NCI-H1436 (cell line): ENCODE measurements at places on chromosomes 7 and 10.

- DNase-seq = no peak
Observed at GRCh38 chr7:33692956-33693355, 212.4 kb upstream of the BMPER start.

- no peak for DNase-seq
Observed at GRCh38 chr7:35982600-35982999, 170.5 kb upstream of the EEPD1 start.

DNA sequence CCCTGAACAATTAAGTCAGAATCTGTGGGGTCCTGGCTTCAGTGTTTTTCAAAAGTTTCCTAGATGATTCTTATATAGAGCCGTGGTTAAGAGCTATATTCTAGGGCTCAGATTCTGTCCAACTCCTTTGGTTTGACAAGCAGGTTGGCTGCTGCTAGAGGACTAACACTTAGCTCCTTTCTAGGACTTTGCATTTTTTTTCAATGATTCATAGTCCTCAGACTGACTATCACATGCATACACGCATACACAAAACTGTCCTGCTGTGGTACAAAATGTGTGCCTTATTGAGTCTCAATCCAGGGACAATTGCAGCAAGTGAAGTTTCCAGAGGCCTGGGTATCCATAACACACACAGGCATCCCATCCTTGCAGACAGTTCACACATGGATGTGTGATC is 392.0 kb downstream of the NRG3 start:
- DNase-seq = no peak

GRCh38 chr10:31935678-31936077 is 7.0 kb upstream of the ARHGAP12 start:
- no peak for DNase-seq

DNA sequence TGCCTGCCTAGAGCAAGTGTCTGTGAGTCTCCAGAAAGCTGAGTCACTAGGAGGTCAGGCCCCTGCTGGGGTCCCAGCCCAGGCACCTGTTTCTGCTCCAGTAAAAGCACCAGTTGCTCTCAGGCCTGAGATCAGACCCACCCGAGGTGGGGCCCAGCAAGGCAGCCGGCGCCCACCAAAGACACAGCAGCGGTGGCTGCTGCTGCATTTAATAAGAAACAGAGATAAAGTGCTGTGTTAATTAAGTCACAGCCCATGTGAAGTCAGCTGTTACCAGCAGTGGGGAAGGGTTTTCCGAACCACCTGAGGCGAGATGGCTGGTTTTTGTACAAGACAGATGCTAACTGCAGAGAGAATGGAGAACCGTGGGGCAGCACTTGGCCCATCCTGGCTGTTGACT is 12.1 kb upstream of the LRRC18 start:
- DNase-seq = no peak

DNA sequence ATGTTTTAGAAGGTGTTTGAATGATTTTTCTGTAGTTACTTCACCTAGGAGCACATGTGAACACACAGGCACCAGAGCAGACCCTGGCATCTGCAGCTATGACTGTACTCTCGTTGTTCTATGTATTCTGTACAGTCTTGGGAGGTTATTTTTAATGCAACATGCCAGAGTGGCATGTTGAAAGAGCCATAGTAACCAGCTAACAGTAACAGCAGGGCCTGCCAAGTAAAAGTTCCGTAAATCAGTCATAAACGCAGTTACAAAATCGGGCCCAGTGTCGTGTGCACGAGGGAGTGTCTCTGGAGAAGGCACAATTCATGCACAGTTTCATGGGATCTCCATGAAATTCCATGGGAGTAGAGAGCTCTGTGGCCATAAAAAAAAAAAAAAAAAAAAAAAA is 108.3 kb upstream of the CDK6 start:
- no peak for DNase-seq
